ENCODE measurements at places on chromosomes 16 and 17. TPM values are rescaled to one million over a fixed set of nuclear protein-coding genes. Genes with fewer than 3 reads are reported as not detected.

ZNF19 gene
- 1.4 TPM for total RNA-seq

KRTAP2-1 gene
- not detected for total RNA-seq

MTMR4 gene
- 30.0 TPM for total RNA-seq

TEDC2 gene
- total RNA-seq, result 0.34 TPM

DPEP2 gene
- total RNA-seq, result not detected

OSGIN1 gene
- total RNA-seq, result 2.7 TPM

TRPV3 gene
- total RNA-seq, result 2.8 TPM

FBXW10 gene
- under 0.01 TPM for total RNA-seq

NDE1 gene
- total RNA-seq, result 17.0 TPM

GUCY2D gene
- total RNA-seq, result 0.09 TPM

NARF gene
- total RNA-seq, result 17.7 TPM

AKAP1 gene
- total RNA-seq, result 9.8 TPM

KAT2A gene
- 5.6 TPM for total RNA-seq

ARHGAP44 gene
- 0.95 TPM for total RNA-seq

WSCD1 gene
- total RNA-seq, result 0.16 TPM

CIBAR2 gene
- total RNA-seq, result not detected

RAMP2 gene
- total RNA-seq, result not detected

MGAT5B gene
- 0.32 TPM for total RNA-seq

IL21R gene
- 1.4 TPM for total RNA-seq

KRTAP1-5 gene
- total RNA-seq, result not detected

ZNF785 gene
- 7.1 TPM for total RNA-seq

RPRML gene
- not detected for total RNA-seq

HNF1B gene
- not detected for total RNA-seq

PSME3 gene
- 50.3 TPM for total RNA-seq

IL17C gene
- total RNA-seq, result not detected

GAS2L2 gene
- total RNA-seq, result not detected

CTRL gene
- total RNA-seq, result 2.3 TPM

PPL gene
- 46.3 TPM for total RNA-seq

LRRC46 gene
- total RNA-seq, result not detected

KRT28 gene
- not detected for total RNA-seq

CCDC144A gene
- 7.9 TPM for total RNA-seq

AHSP gene
- total RNA-seq, result not detected

TPSG1 gene
- total RNA-seq, result not detected

RASD1 gene
- 0.79 TPM for total RNA-seq

P2RX5 gene
- total RNA-seq, result 0.43 TPM

PRAC1 gene
- not detected for total RNA-seq

TMEM92 gene
- total RNA-seq, result 0.16 TPM

KRT33B gene
- total RNA-seq, result not detected

PLLP gene
- 0.16 TPM for total RNA-seq

CD68 gene
- 21.0 TPM for total RNA-seq

MYH2 gene
- not detected for total RNA-seq

CHD3 gene
- 439 TPM for total RNA-seq

CD79B gene
- 0.16 TPM for total RNA-seq

SULT1A4 gene
- total RNA-seq, result 2.7 TPM

ZNF747 gene
- 6.3 TPM for total RNA-seq

MMP28 gene
- total RNA-seq, result 1.4 TPM

GNGT2 gene
- total RNA-seq, result not detected

HOXB7 gene
- 3.8 TPM for total RNA-seq

CHST5 gene
- not detected for total RNA-seq

USP7 gene
- total RNA-seq, result 31.4 TPM

Measured in bronchial smooth muscle cell (primary cell).